ENCODE measurements at places on chromosomes 7 and 10.

DNA sequence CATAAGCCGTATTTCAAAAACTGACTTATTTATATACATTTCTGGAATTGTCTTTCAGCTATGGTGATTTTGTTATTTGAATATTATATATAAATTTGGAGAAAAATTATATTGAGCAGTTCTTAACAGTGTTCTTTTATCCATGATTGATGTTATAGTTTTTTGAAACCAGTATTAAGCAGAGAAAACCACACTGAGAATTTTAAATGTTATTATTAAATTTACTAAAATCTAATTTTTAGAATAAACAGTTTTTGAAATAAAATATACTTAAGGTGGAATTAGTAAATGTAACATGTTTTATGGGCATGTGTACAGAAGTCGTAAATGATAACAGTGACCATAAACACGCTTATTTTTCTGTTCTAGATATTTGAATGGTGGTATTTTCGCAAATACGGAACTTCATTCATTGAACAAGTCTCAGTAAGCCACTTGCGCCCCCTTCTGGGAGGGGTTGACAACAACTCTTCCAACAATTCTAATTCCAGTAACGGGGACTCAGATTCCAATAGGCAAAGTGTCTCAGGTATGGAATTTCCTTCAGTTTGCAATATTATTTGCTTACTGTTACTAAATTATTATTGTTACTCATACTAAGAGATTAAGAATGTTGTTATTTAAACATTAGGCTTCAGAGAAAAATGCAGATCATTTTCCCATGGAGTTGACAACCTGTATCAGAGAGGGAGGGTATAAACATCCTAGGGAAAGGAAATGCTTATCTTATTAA, 166.1 kb downstream of the ST7 start:
- no peak overlapping the region for H3K4me3 ChIP-seq
- no peaks in the 10 kb centered on the region for H3K36me3 ChIP-seq
- DNase-seq: no peak
- peaks cover 2% of the 10 kb centered on the region for H3K4me1 ChIP-seq
- no peaks in the 10 kb centered on the region for H3K27me3 ChIP-seq
- H3K27ac ChIP-seq: no peak overlapping the region

DNA sequence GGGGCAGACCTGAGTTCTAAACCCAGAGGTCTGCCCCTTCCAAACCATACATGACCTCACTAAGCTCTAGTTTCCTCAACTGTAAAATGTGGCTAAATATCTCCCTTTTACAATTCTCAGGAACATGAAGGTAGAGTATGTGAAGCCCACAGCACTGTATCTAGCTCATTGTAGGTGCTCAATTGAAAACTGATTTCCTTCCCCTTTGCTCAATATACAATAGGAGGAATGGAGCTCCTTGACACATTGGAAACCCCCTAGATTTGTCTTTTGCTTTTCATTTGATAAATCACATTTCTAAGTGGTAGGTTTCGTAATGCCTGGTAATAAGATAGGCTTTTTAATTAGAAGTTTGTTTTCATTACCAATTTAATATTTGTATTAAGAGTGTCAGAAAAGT, 153.3 kb downstream of the ARID5B start:
- H3K27me3 ChIP-seq: no peaks in the 10 kb centered on the region
- DNase-seq: no peak
- peaks cover 63% of the 10 kb centered on the region for H3K4me1 ChIP-seq
- peaks cover 71% of the 10 kb centered on the region for H3K36me3 ChIP-seq
- peak overlapping the region; percentile 78 for H3K4me3 ChIP-seq

- no peak for DNase-seq
- H3K4me1 ChIP-seq: no peaks in the 10 kb centered on the region
These were observed 178.8 kb downstream of the TPK1 start for GRCh38 chr7:144656965-144657517.

DNA sequence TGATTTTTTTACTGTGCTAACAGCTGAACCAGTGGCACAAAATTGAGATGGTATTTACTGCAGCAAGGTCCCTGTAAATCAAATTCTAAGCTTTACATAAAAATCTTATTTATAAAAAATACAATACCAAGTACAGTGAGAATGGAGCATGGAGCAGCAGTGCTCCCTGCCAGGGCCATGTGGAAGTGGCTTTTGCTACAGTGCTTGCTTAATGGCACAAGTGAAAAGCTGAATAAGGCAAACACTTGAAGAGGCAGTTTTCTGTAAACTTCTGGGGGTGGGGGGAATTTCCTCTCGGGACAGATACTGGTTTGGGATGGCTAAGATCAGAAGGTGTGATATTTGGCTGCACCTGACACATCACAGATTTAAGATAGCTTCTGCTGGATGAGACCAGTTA, 27.5 kb downstream of the AP3M1 start:
- peaks cover 73% of the 10 kb centered on the region for H3K36me3 ChIP-seq
- no peaks in the 10 kb centered on the region for H3K4me1 ChIP-seq
- H3K27ac ChIP-seq: no peak overlapping the region
- no peak overlapping the region for H3K4me3 ChIP-seq
- DNase-seq: no peak
- no peaks in the 10 kb centered on the region for H3K27me3 ChIP-seq

GRCh38 chr10:79248341-79249185, 98.7 kb upstream of the PPIF start:
- no peaks in the 10 kb centered on the region for H3K36me3 ChIP-seq
- no peaks in the 10 kb centered on the region for H3K27me3 ChIP-seq

DNA sequence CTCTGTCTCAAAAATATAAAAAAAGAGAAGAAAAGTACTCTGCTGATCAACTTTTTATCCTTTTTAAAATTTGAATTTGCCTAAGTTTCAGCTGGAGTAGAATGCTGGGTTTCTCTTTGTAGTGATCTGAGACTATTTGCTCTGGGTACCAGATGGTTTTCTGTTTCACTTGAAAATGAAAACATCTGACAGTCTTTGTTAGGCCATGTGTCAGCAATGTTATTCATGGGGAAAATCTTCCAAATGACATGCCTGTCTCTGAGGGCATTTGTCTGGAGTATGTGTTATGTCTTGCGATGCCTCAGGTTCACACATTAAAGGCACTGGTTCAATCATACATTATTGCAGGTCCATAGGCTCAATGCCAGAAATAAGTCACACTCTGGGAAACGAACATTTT, 175.3 kb upstream of the TMEM229A start:
- DNase-seq: no peak
- H3K36me3 ChIP-seq: no peaks in the 10 kb centered on the region
- H3K4me3 ChIP-seq: no peak overlapping the region

- H3K27ac ChIP-seq: no peak overlapping the region
- no peaks in the 10 kb centered on the region for H3K27me3 ChIP-seq
- no peaks in the 10 kb centered on the region for H3K36me3 ChIP-seq
These were observed 58.0 kb downstream of the CREB5 start for GRCh38 chr7:28470344-28470743.

- H3K4me3 ChIP-seq: no peak overlapping the region
- H3K4me1 ChIP-seq: no peaks in the 10 kb centered on the region
- no peaks in the 10 kb centered on the region for H3K27me3 ChIP-seq
- no peak overlapping the region for H3K27ac ChIP-seq
- DNase-seq: no peak
These were observed 250.9 kb downstream of the CHCHD3 start for GRCh38 chr7:132830941-132831340.

- H3K4me1 ChIP-seq: no peaks in the 10 kb centered on the region
- no peak overlapping the region for H3K27ac ChIP-seq
- DNase-seq: no peak
- no peak overlapping the region for H3K4me3 ChIP-seq
- no peaks in the 10 kb centered on the region for H3K36me3 ChIP-seq
- H3K27me3 ChIP-seq: no peaks in the 10 kb centered on the region
These were observed 153.3 kb downstream of the XPNPEP1 start for GRCh38 chr10:109769966-109770365.

DNA sequence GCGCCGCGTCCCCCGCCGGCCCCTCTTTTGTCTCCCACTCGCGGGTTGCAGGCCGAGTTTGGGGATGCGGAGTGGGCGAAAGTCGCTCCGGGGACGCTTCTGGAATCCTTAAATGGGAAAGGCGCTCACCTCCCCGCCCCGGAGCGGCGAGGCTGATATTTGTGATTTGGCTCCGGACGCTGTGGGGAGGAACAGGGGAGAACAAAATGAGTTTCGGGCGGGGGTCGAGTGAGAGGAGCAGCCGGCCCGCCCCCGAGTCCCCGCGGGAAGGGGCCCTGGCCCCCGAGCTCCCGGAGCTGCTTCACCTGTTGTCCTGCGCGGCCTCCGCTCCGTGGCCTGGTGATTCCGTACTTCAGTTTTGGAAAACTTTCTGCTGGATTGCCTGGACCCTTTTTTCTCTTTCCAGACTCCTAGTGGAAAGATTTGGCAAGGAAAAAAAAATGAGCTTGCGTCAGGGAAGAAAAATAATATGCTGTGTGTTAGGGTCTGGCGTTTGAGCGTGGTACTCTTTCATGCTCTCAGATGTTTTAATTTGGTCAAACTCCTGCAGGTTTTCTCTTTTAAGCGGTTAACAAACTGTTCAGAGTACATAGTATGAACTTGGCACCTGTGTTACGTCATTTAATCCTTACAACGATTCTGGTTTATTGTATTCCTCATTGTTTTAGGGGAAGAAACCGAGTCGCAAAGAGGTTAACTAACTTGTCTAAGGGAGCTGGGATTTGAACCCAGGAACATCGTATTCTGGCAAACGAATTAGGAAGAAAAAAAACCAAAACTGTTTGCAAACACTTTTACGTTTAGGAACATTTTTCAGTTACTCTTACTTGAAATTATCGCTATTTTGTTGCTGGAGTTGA, 924 bp downstream of the BMPR1A start:
- no peaks in the 10 kb centered on the region for H3K36me3 ChIP-seq
- H3K27ac ChIP-seq: peak overlapping the region; percentile 100
- peak overlapping the region; percentile 96 for H3K4me3 ChIP-seq

DNA sequence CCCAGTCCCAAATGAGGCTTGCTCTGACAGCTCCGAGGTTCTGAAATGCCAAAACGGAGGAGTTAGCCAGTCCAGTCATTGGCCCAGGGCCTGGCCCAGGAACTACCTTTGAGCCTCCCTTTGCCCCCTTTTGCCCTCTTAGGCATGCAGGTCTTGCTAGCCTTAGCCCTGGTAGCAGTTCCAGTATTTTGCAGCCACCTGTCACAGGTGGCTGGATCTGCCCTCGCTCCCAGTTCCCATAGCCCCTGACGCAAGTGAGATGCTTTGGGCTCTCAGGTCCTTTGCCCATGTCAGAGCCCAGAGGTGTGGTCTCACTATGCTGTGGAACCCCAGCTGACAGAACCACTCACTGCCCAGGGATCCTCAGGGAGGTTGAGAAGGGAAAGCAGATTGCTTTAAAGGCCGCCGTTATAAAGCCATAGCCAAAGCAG, 42.0 kb downstream of the GPRIN2 start:
- H3K27me3 ChIP-seq: no peaks in the 10 kb centered on the region
- peak; percentile 59 for DNase-seq
- H3K36me3 ChIP-seq: no peaks in the 10 kb centered on the region
- no peak overlapping the region for H3K4me3 ChIP-seq
- H3K4me1 ChIP-seq: no peaks in the 10 kb centered on the region
- H3K27ac ChIP-seq: no peak overlapping the region

DNA sequence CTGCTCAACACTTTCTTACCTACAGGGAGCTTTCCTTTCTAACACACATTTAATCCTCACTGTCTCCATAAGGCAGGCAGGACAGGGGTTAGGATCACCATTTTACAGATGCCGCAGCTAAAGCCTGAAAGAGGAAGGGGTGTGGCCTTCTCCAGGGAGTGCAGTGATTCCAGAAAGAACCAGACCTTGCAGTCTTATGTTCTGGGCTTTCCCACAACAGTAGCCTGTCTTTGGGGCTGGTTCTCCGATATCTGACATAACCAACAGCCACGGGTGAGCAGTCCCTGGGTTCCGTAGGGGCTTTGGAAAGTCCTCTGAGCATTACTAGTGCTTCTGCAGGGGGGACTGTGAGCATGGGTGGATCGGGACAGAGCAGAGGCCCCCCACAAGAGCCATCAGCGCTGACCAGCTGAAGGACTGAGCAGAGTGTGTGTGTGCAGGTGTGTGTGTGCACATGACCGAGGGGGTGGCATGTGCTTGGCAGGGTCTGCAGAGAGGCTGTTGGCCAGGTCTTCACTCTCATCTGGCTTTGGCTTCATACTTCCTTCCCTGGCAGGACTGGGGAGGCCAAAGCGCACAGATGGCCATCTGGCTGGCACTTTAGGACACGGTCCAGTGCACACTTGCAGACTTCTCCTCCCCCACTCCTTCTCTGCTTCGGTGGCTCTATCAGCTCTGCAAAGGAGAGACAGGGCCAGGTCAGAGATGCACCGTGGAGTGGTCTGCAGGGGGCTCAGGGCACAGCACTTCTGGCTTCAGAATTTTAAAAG, 400.3 kb downstream of the RPS24 start:
- no peaks in the 10 kb centered on the region for H3K36me3 ChIP-seq
- H3K4me1 ChIP-seq: peaks cover 17% of the 10 kb centered on the region
- H3K4me3 ChIP-seq: no peak overlapping the region
- no peak for DNase-seq

DNA sequence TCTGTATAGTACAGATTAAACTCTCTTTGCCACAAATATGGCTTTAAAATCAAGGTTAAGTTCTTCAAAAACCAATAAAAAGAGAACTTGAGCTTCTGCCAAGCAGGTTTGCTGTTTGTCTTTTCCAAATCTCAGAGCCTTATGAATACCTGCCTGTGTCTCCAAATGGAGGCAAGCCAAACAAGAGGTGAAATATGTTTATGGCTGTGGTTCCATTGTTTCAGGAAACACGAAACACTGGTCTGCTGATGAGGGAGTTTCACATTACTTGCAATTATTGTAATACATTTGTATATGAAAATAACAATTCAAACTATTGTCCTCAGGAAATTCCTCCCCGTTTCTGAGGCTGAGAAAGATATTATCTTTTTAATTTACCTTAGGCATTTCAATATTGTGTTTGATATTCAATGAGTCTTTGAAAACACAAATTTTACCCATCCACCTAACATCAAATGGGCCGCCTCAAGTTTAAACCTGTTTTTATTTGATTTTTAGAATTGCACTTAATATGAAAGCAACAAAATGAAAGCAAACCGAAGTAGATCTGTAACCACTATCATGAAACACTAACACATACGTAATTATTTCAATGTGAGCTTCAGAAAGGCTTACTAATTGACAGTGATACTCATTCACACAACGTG, 359.3 kb downstream of the HGF start:
- no peaks in the 10 kb centered on the region for H3K4me1 ChIP-seq
- H3K4me3 ChIP-seq: no peak overlapping the region
- no peak overlapping the region for H3K27ac ChIP-seq
- no peaks in the 10 kb centered on the region for H3K36me3 ChIP-seq

GRCh38 chr7:36045326-36045725, 107.7 kb upstream of the EEPD1 start:
- H3K36me3 ChIP-seq: no peaks in the 10 kb centered on the region
- no peak for DNase-seq
- H3K4me1 ChIP-seq: peaks cover 38% of the 10 kb centered on the region
- H3K4me3 ChIP-seq: no peak overlapping the region
- H3K27ac ChIP-seq: peak overlapping the region; percentile 68

Data from ascending aorta (tissue), 2 donors.